ENCODE measurements at places on chromosomes 4 and X.
A peak's percentile ranks its signal among the peaks of the same experiment; 100 is the strongest.

DNA sequence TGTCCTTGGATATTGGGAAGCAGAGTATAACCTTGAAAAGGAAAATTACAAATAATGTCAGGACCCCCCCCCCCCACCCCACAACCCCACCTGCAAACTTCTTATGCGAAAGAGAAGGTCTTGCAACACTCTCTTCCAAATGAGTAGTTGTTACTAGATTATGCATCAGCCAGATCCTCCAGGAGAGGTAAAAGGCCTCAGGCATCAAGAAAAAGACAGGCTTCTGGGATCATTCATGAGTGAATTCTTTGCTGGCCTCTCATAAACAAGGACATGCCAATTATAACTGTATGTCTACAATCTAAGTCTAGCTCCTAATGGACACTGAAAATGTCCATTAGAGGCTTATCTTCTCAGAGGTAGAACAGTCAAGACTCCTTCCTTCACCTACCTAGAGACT is 1443.3 kb downstream of the RAPGEF2 start:
- DNase-seq: no peak

DNA sequence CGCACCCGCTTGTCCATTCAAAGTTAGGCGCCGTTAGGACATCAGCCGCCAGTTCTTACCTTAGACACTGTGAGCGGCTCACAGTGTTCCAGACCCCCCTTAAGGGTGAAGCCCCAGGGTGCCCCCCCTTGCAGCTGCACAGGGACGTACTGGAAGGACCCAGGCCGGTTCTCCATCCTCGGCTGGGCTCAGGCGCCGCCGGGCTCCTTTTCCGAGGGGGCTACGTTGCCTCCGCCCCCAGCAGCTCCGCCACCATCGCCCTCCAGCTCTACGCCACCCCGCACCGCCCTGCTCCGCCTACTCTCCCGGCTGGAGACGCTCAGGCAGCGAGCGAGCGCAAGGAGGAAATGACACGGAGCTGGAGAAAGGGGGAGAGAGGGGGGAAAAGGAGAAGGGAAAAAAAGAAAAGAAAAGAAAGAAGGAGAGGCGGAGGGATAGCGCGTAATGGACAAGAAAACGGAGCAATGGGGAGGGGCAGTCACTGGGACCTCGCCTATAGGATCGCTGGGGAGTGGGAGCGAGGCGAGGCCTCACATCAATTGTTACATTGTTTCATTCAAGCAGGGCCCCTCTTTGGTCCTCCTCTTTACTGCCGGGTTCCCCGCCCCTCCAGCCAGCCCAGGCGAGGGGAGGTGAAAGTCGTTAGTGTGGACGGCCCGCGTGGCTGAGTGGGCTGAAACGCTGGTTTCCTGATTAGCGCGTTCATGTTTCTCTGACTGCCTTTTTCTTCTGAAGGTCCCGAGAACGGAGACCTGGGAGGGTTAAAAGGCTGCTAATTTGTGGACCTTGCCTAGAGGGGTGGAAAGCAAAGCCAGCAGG is at the start of gene SHROOM4:
TSS of gene SHROOM4 (minus strand) at position 352 of the 819 bp plus-strand sequence. CDS start at position 176, 176 bp downstream.
- no peak for DNase-seq

GRCh38 chr4:119244344-119244743 is 31.8 kb downstream of the USP53 start:
- no peak for DNase-seq

DNA sequence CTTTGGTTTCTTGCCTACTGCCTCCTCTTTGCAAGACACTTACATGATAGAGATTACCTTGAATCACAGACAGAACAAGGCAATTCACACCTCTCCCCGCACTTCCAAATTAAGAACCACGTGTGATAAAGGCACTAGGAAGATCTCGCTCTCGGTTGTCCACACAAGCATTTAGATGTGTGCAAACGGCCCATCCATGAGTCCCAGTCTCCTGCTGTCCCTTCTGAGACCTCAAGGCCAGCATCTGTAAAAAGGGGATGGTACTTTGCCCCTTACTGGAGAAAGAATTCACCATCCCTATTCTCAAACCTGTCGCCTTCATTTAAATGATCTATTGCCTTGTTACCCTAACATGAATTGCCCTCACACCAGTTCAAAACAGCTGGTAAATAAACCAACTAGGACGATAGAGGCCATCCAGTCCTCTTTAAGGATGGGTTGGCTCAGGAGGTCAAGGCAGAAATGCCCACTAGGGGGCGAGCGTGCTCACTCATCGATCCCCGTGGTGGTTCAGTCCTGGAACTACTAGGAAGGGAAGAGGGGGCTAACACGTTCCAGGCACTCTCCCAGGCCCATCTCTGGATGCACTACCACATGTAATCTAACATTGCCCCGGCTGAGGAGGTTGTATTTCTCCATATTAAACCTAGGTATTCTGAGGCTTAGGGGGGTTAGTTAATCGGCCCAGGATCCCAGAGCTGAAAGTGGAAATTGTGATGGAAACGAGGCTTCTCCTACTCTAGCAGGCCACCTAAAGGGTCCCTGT is 95.8 kb downstream of the DHX15 start:
- DNase-seq: peak; percentile 76

- DNase-seq: no peak
Measured at GRCh38 chr4:19752599-19752998, 499.1 kb upstream of the SLIT2 start.

DNA sequence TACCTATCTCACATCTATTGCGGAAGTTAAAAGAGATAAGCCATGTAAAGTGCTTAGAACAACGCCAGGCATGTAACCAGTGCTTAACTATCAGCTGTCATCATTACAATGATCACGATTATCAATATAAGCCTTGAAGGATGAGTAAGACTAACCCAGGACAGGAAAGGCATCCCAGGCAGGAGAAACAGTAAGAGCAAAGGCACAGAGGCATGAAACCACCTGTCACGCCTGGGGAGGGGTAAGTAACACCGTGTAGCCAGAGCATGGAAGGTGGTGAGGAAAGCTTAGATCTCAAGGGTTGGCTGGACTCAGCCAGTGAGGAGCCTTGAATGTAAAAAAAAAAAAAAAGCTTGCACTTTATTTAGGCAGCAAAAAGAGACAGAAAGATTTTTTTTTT is 71.7 kb upstream of the NOCT start:
- DNase-seq: no peak

GRCh38 chr4:163382178-163382869 is 38.6 kb downstream of the NPY5R start:
- no peak for DNase-seq

GRCh38 chrX:41384051-41384705 is 50.2 kb downstream of the DDX3X start:
- peak; percentile 38 for DNase-seq

DNA sequence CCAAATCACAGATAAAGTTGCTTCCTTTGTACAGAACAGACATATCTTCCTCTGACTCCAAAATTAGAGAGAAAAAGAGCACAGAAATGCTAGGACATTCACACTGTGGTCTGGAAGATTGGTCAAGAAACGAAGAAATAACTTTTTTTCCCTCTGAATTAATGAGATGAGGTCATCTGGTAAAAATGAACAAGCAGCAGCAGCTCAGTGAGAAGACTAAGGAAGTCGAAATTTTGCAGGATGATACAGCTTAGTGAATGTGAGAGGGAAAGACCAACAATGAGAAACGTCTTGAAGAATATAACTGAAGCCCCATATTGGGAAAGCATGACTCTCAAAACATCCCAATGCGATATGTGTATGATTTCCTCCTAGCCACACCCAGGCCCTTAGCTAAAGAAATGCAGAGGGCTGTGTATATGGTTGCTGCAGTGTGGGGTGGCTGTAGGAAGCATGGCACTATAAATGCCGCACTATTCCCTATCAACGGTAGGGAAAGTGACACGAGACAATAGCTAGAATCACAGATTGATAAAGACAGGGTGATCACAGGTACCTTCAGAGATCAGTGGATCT is 208.6 kb downstream of the VEGFC start:
- DNase-seq: no peak

- DNase-seq: no peak
Measured at GRCh38 chr4:138209094-138209493, 33.1 kb downstream of the SLC7A11 start.

Measured in stimulated activated CD4-positive, alpha-beta T cell treated with anti-CD3 and anti-CD28 coated beads, Interleukin-4, amount 100 ng/mL, for 48 hours (primary cell).